CD4-positive, CD25-positive, alpha-beta regulatory T cell (primary cell): ENCODE measurements at places on chromosomes 6 and 20.

- DNase-seq: no peak
These were observed 283.4 kb upstream of the TBX18 start for GRCh38 chr6:85047818-85048217.

- peak; percentile 60 for DNase-seq
These were observed 305.9 kb downstream of the CLIC5 start for GRCh38 chr6:45709781-45710220.

DNA sequence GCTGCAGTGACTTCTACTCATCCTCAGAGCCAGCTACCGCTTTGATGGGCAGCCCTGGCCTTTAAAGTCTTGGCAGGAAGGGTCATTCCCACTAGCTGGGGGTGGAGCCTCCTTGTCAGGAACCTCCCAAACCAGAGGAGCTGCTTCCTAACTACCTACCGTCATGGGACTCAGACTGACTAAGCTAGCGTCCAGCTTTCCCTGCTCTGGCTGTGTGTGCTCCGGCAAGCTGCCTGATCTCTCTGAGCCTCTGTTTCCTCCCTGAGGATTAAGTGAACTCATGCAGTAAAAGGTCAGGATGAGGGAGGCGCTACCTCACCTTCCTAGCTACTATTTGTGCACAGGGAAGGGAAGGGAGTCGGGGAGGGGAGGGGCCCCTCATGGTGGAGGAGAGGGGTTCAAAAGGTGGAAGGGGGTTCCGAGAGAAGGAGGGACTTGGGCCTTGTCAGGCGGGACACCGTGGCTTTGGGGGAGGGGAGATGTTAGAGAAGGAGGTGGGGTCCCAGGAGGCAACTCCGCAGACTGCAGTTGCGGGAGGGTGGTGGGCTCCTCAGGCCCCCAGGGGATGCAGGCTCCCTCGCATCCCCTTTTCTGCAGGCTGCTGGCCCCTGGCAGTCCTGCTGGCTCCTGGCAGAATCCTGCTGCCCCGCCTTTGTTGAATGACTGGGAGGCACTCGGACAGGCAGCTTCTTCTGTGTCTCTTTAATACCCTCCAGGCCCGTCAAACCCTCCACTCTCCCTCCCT lies 9.8 kb downstream of the DUSP15 start:
- no peak for DNase-seq

DNA sequence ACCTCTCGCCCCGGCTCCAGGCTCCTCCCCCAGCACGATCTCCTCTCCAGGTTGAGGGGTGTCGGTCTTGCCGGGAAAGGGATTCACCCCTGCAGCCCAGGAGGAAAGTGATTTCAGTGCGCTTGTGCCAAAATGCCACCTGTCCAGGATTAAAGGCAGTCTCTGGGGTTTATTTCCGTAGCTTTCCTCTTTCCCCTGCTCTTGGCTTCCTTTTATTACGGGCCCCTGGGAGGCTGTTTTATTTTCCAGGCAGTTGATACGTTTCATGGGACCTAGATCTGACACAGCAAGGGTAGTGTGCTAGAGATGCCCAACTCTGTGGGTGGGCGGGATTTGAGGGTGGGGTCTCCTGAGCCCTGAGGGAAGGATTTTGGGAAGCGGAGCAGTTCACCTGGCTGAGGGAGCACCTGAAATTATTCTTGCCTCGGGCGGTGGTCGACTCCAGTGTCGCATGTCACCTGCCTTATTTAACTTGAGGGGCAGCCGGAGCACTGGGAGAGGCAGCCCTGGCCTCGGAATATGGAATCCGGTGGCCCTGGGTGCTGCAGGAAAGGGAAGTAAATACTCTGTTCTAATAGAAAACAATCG lies 9.5 kb upstream of the NKX2-2 start:
- no peak for DNase-seq

- no peak for DNase-seq
These were observed 38.1 kb upstream of the FLRT3 start for GRCh38 chr20:14375416-14375985.

GRCh38 chr20:6269168-6269873 lies 146.5 kb upstream of the FERMT1 start:
- no peak for DNase-seq

- DNase-seq: no peak
These were observed 129.5 kb upstream of the GGTLC1 start for GRCh38 chr20:24118034-24118433.

DNA sequence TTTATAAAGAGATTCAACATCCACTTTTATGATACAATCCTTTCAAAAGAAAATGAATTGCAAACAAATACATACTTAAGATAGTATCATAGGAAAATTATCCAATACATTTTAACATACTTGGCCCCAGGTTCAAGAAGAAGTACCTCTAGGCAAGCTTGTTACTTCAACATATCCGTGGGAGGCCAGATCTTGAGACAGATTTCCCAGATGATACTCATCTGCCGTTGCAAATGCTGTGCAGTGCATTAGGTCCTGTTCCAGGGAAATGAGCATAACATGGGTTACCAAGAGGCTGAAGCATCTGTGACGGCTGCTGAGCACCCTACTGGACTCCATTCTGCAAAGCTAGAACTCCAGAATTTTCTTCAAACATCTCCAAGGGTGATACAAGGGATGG lies 15.6 kb downstream of the RMND1 start:
- DNase-seq: no peak

- DNase-seq: peak; percentile 16
These were observed 16.2 kb downstream of the DNAJC5 start for GRCh38 chr20:63911176-63911575.

- no peak for DNase-seq
These were observed 20.9 kb downstream of the DLL1 start for GRCh38 chr6:170269846-170270541.

DNA sequence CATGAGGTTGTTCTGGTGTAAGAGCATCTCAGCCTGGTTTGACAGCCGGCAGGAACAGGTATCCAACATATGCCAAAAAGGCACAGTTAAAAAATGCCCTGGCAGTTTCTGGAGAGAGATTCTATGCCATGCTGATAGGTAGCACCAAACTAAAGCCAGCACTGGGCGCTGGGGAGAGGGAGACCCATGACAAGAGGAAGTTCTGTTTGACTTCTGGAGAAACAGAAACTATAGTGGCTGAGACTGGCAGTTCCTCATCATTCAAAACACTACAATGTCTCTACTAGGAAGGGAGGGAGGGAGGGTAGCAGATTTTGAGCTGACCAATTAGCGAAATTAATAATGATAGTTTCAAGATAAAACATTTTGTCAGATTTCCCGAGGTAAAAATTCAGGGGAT lies 174.1 kb downstream of the ADAT2 start:
- no peak for DNase-seq

- no peak for DNase-seq
These were observed 43.8 kb upstream of the GLP1R start for GRCh38 chr6:39004801-39005200.

GRCh38 chr6:135902756-135903331 lies 51.3 kb downstream of the PDE7B start:
- no peak for DNase-seq

GRCh38 chr6:149363154-149363553 lies 36.9 kb upstream of the SUMO4 start:
- DNase-seq: no peak
